Stimulated activated CD4-positive, alpha-beta T cell treated with anti-CD3 and anti-CD28 coated beads, Interleukin-2, amount 100 ng/mL, for 48 hours (primary cell): ENCODE measurements at places on chromosomes 2 and 18.

DNA sequence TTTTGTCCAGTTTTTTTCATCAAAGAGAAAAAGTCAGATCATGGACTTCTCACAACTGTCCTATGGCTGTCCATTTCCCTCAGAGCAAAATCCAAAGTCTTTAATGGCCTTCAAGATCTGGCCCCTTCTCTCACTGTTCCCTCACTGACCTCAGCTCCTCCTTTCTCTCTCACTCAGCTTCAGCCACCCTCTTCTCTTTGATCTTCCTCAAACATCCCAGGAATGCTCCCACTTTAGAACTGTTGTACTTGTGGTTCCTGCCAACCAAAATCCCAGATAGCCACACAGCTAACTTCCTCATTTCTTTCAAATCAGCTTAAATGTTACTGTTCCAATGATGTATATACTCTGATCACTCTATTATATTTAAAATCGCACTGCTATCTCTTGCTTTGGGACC lies 82.9 kb downstream of the NUP35 start:
- DNase-seq, result no peak

- no peak for DNase-seq
These were observed 69.6 kb upstream of the CREB1 start for GRCh38 chr2:207459990-207460757.

- DNase-seq, result no peak
These were observed 5.7 kb downstream of the EHD3 start for GRCh38 chr2:31239593-31240177.

- DNase-seq, result no peak
These were observed 113.6 kb downstream of the CELF4 start for GRCh38 chr18:37452015-37452414.

GRCh38 chr18:1048032-1048431 lies 143.4 kb downstream of the ADCYAP1 start:
- no peak for DNase-seq

DNA sequence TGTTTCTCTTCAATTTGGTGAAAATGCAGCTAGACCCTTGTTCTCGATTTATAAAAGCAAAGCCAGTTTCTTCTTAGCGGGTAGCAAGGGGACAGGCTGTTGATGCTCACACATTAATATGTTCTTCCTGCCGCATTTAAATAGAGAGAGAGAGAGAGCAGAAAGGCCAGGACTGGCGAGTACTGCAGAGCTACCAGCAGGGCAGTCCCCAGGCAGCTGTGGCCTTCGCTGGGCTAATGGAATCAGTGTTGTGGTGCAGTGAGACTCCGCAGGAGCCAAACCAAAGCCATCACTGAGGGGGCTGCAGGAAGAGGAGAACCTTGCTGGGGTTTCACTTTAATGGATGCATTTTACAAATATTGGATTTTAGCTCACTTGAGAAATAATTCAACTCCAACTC lies 223.6 kb downstream of the ACTR3 start:
- no peak for DNase-seq

DNA sequence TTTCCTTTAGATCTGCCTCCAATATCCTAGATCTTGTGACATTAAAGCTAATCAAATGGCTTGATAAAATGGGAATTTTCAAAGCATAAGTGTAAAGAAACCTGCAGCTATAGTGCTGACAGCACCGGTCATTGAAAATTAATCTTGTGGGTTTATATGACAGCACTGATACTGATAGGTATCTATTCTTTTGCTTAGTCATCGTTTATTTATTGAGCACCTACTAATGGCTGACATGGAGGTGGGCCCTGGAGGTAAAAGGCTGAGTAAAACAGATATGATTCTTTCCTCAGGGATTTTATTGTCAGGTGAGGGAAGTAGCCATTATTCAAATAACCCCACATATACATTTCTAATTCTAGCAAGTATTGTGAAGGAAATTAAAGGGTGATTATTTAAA lies 282.5 kb downstream of the LRRTM1 start:
- DNase-seq, result no peak

DNA sequence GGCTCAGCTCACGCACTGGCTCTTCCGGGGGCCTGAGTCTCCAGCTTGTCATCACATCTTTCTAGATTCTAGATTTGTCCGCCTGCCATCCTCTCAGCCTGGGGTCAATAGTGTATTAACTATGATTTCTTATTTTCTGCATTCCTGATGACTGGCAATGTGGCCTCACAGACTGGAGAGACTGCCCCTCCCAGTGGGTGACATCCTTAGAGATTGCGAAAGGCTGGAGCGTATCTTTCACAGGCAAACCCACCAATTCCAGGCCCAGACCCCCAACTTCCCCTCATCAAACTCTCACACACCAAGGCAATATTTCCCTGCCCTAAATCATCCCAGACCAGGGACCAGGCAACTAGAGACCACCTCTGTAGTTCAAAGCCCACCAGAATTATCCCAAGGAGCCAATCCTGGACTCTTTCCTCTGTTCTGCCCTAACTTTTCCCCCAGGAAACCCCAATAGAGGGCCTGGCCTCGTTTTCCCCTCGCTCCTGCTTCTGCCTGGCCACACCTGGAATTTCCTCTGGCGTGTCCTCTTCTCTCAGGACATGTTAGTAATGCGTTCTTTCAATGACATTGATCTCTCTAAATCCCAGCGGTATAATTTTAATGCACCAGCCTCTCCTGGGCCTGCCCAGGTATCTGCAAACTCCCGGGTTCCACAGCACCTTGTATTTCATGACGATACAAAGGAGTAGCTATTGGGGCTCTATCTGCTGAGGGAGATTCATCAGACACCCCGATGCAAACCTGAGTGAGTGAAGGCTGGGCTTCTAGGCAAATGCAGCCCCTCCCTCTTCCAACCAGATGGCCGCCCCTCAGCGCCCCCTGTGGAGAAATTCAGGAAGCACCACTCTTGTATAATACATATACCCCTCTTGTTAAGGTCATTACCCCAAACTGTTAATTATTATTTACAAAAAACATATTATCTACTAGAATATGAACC lies 2.4 kb upstream of the KCNF1 start:
- peak; percentile 18 for DNase-seq

DNA sequence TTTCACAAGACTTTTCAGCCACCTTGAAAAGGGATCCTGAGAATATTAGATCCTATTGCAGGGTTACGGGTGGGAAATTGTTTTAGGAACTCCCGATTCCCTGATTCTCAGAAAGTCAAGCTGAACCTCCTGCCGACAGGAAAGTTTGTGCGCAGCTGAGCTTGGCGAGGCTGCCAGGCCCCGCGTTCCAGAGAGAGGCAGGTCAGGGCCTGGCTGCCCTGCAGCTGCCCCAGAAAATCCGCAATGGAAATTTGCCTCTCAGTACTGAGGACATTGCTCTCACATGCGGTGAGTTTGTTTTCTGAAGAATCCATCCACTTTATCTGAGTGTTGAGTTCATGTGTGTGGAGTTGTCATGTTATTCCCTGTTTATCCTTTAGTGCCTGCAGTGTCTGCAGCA lies 144.2 kb downstream of the RTP5 start:
- no peak for DNase-seq
